ENCODE measurements at places on chromosomes 3 and 15.

GRCh38 chr3:13540297-13540995 lies 8.5 kb upstream of the FBLN2 start:
- DNase-seq = no peak

DNA sequence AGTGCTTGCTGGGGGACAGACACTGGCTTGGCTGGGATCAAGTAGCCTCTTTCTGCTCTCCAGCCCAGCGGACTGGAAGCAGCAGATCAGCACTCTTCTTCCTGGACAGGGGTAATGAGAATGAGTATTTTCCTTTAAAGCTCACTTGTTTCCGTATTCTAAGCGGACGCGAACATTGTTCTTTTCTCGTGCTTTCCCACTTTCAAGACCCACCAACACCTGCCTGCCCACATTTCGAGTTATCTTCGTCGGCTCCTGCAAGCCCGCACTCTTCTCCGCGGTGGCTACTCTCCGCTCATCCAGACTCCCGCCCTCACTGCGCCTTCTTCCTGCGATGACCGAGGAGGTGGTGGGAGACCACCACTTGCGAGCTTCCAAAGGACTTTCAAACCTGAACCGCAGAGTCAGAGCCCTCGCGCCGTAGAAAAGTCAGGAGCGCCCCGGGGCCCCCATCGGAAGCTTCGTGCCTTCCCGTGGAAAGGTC lies 1.6 kb upstream of the PPM1L start:
- peak; percentile 6 for DNase-seq

GRCh38 chr3:15287565-15288330 lies 44.6 kb downstream of the SH3BP5 start:
- DNase-seq = no peak

GRCh38 chr3:40713795-40714194 lies 189.0 kb downstream of the ZNF621 start:
- no peak for DNase-seq

- DNase-seq = no peak
Measured at GRCh38 chr3:48770192-48770502, 53.1 kb upstream of the IP6K2 start.

DNA sequence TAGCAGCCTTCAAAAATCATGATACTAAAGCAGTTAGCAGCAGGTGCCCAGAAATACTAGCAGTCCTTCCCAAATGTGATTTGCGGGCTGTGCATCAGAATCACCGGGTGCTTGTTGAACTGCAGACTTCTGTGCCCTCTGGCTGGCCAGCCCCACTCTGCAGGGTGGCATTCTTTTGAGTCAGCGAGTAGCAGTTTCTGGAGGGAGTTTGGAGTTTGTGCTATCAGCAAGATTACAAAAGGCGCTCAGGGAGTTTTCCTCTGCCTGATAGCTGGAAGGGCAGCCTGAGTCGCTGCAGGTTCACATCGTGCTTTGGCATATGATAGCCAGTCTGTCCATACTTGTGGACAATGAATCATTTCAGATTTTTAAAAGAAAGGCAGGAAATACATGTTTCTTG lies 57.6 kb downstream of the CLDN11 start:
- DNase-seq = no peak

DNA sequence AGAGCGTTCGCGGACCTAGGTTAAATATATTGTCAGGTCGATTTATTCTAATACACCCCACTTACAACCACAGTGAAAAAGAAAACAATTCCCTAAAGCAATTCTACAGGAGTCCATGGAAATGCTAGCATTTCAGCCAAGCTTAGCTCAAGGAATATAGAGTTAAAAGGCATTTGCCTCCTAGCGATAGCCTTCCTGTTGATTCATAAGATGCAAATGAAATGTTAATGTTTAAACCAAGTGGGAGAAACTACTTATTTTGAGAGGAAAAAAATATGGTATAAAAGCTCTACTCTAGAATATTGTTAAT lies 1.7 kb upstream of the ALCAM start:
- DNase-seq = no peak

DNA sequence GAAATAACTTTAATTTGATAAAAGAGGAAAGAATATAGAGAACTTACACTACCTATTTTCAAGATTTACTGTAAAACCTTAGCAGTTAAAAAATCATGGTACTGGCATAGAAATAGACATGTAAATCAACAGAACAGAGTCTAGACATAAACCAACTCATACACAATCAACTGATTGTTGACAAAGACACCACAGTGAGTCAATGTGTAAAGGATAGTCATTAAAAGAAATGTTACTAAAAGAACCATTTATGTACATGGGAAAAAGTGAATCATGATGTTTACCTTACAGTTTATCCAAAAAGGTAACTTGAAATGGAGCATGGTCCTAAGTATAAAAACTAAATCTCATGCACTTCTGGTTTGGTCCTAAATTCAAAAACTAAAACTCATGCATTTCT lies 847.4 kb downstream of the IGSF11 start:
- no peak for DNase-seq
